ENCODE measurements at places on chromosomes 4 and X.

GRCh38 chrX:72621163-72621562, 48.5 kb upstream of the HDAC8 start:
- no peak for DNase-seq
- no peaks in the 10 kb centered on the region for H3K36me3 ChIP-seq
- H3K4me1 ChIP-seq, result no peaks in the 10 kb centered on the region
- no peaks in the 10 kb centered on the region for H3K27me3 ChIP-seq

DNA sequence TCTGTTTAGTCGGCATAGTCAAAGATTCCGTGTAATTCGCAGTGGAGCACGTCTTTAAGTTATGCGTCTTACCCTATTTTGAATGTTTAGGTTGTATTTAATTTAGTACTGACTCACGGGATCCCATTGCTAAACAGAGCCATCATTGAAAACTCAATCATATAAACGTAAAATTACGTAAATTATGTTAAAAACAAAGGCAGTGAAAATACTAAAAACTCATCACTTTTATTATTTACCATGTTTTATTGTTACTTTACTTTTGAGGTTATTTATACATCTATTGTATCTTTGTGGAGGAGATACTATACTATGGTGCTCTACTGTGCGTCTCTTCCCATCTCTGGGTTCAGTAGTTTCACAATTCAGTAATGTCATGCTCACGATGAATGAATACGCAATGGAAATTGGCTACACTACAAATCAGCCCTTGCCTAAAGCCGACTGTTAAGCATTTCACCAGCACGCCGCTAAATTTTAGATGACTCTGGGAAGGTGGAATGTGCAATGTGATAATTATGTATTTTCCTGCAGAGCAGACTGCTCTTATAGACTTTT, 944 bp downstream of the FUNDC2 start:
- no peaks in the 10 kb centered on the region for H3K27me3 ChIP-seq
- peak overlapping the region; percentile 77 for H3K4me3 ChIP-seq
- no peak for DNase-seq
- H3K4me1 ChIP-seq, result no peaks in the 10 kb centered on the region
- no peaks in the 10 kb centered on the region for H3K36me3 ChIP-seq

GRCh38 chrX:118346258-118347094, 570 bp downstream of the WDR44 start:
- H3K4me3 ChIP-seq, result peak overlapping the region; percentile 94
- H3K27ac ChIP-seq, result peak overlapping the region; percentile 89
- H3K36me3 ChIP-seq, result no peaks in the 10 kb centered on the region
- H3K4me1 ChIP-seq, result no peaks in the 10 kb centered on the region
- H3K27me3 ChIP-seq, result no peaks in the 10 kb centered on the region
- peak; percentile 24 for DNase-seq

DNA sequence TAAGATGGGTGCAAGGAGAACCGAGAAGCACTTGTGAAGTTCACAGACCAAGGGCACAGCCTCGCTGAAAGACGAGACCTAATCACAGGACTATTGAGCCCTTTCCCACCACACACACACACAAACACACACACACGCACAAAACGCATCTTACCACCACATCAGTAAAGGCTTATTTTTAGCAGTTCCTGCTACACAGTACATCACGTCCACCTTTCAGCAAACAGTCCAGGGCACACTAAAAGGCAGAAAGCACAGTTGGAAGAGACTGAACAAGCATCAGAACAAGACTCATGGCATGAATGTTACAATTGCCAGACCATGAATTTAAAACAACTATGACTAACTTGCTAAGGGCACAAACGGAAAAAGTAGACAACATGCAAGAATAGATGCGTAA, 83.6 kb upstream of the MAPK10 start:
- DNase-seq, result no peak
- peaks cover 1% of the 10 kb centered on the region for H3K4me1 ChIP-seq
- no peaks in the 10 kb centered on the region for H3K27me3 ChIP-seq
- no peaks in the 10 kb centered on the region for H3K36me3 ChIP-seq

DNA sequence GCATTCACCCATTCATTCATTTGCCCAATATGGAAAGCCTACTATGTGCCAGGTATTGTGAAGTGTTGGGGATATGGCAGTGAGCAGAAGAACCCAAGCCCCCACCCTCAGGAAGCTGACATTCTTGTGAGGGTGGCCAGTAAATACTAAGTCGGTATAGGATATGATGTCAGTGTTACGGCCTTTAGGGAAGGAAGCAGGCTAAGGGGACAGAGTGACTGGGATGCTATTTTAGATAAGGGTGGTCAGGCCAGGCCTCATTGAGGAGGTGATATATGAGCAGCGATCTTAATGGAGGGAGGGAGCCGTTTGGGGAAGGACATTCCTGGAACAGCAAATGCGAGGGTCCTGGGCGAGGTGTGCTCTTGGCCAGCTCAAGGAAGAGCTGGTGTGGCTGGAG, 2.0 kb downstream of the ATP6AP1 start:
- H3K36me3 ChIP-seq, result peaks cover 7% of the 10 kb centered on the region
- H3K27me3 ChIP-seq, result no peaks in the 10 kb centered on the region
- no peaks in the 10 kb centered on the region for H3K4me1 ChIP-seq
- no peak for DNase-seq

DNA sequence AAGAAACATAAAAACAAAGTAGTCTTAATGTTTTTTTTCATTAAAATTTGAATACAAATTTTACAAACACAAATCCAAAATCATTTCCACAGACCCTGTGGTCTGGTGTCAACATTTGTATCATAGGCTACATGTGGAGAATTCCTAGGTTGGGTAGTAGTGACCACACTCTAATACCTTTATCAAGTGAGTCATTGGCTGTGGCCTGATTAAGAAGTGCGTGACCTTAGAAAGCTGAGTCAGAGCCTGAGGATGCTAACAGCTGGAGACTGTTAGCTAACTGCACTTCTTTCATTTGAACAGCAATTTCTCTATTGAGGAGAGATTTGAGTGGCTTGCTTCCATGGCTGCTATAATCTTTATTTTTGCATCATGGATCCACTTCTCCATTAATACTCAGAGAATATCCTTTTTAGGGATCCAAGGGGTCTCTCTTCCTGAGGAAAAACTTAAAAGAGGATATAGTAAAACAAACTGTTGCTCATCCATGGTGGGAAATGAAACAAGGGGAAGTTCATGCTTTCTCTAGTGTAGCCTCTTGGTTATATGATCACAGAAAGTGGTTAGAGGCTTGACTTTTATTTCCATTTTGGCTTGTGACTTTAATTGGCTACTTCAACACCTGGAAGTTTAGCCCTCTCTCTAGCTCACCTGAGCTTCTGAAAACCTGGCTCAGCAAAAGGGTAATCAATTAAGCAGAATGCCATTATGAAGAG, 335.8 kb downstream of the PABPC4L start:
- H3K27ac ChIP-seq, result no peak overlapping the region
- H3K27me3 ChIP-seq, result no peaks in the 10 kb centered on the region
- H3K4me1 ChIP-seq, result no peaks in the 10 kb centered on the region
- DNase-seq, result peak; percentile 14
- H3K36me3 ChIP-seq, result no peaks in the 10 kb centered on the region

GRCh38 chr4:120536884-120537283, 385.6 kb downstream of the PRDM5 start:
- no peaks in the 10 kb centered on the region for H3K4me1 ChIP-seq
- H3K36me3 ChIP-seq, result no peaks in the 10 kb centered on the region
- H3K27me3 ChIP-seq, result no peaks in the 10 kb centered on the region
- DNase-seq, result no peak
- H3K27ac ChIP-seq, result no peak overlapping the region

GRCh38 chrX:15146515-15146914, 123.4 kb downstream of the ASB9 start:
- no peaks in the 10 kb centered on the region for H3K4me1 ChIP-seq
- H3K36me3 ChIP-seq, result no peaks in the 10 kb centered on the region
- no peak overlapping the region for H3K4me3 ChIP-seq
- H3K27ac ChIP-seq, result no peak overlapping the region
- DNase-seq, result no peak

DNA sequence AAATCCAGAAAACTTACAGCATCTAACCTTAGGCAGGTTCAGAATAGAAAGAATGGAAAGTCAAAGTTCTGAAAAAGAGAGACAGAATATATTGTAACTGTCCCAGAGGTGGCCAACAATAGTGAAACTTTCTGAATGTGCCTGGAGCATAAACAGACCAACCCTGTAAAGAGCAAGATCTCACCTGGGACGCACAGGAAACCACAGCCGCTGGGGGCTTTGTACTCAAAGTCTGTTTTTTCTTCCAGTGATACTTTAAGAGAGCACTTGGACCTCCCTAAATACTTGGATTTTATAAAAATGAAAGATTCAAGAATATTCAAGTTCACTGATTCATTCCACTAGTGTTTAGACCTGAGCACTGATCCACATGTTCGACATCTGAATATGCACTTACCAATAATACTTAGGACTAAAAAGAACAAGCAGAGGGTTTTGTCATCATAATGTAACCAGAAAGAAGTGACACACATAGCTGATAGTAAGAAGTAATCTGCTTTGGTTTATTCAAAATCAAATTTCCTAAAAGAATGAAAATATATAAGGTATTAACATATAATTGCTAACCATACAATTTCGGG, 35.3 kb downstream of the ARAP2 start:
- DNase-seq, result no peak
- H3K4me1 ChIP-seq, result peaks cover 4% of the 10 kb centered on the region
- no peak overlapping the region for H3K4me3 ChIP-seq
- H3K27me3 ChIP-seq, result no peaks in the 10 kb centered on the region
- H3K27ac ChIP-seq, result no peak overlapping the region
- no peaks in the 10 kb centered on the region for H3K36me3 ChIP-seq

DNA sequence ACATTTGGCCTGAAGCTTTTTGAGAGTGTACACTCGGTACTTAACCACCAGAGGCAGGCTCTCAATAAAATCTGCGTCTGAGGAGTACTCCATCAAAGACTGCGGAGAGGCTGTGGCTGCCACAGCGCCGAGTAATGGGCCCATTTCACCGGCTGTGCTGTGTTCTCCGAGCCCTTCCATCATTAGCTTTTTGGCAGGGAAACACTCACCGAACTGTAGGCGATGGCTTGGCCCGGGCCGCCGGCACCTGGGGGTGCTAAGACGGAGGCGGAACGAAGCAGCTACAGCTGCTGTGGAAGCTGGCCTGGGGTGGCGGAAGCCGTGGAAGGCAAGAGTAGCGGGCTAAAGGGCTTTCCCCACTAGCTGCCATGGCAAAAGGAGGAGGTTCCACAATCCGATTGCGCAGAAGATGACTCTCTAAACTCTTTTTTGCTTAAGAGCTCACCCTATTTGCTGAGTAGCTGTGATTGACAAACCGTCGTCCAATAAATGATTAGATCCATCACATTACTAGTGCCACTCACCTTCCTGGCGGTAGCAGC, 48.5 kb upstream of the PABPC1L2A start:
- no peak overlapping the region for H3K27ac ChIP-seq
- H3K27me3 ChIP-seq, result no peaks in the 10 kb centered on the region
- DNase-seq, result peak; percentile 8
- no peak overlapping the region for H3K4me3 ChIP-seq

- no peak overlapping the region for H3K27ac ChIP-seq
- H3K36me3 ChIP-seq, result no peaks in the 10 kb centered on the region
- H3K4me3 ChIP-seq, result no peak overlapping the region
- DNase-seq, result no peak
- H3K27me3 ChIP-seq, result no peaks in the 10 kb centered on the region
Observed at GRCh38 chrX:10747975-10748374, 127.6 kb upstream of the MID1 start.

DNA sequence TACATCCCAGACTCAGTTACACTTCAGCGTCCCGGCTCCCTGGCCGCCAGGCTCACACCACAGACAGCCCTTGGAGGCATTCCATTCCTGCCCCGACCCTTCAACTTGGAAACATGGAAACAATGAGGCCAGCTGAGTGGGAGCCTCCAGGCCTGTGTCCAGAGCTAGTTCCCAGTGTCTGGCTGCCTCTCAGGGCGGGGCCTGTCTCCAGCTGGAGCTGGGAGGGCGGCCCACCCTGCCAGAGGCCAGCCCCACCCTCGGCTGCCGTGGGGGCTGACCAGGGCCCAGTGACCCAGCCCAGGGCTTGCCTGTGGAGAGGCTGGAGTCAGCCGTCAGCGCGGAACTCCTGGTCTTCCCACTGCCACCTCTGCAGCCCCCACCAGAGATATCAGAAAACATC, 37.4 kb upstream of the SPON2 start:
- H3K36me3 ChIP-seq, result peaks cover 27% of the 10 kb centered on the region
- H3K27me3 ChIP-seq, result no peaks in the 10 kb centered on the region
- H3K4me3 ChIP-seq, result no peak overlapping the region

DNA sequence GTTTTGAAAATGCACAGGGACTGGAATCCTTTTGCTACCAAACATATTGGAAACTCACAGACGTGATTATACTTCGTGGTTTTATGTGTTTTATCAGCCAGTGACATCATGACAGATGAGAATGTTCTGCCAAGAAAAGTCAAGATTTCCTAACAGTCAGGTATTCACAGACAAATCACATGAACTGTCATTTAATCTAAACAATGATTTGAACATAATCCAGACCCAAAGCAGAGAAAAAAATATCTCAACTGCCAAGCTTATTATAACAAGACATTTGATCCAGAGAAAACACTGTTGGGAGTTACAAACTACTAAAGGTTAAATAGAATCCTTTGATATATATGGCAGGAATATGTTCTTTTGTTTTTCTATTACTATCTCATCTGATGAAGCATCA, 635.9 kb upstream of the FRG1 start:
- no peaks in the 10 kb centered on the region for H3K4me1 ChIP-seq
- no peak for DNase-seq
- no peaks in the 10 kb centered on the region for H3K36me3 ChIP-seq
- H3K4me3 ChIP-seq, result no peak overlapping the region
- no peak overlapping the region for H3K27ac ChIP-seq

- H3K27me3 ChIP-seq, result no peaks in the 10 kb centered on the region
- H3K36me3 ChIP-seq, result peaks cover under 1% of the 10 kb centered on the region
- DNase-seq, result no peak
- no peaks in the 10 kb centered on the region for H3K4me1 ChIP-seq
- no peak overlapping the region for H3K27ac ChIP-seq
Observed at GRCh38 chr4:34644579-34645115, 1599.7 kb downstream of the ARAP2 start.

DNA sequence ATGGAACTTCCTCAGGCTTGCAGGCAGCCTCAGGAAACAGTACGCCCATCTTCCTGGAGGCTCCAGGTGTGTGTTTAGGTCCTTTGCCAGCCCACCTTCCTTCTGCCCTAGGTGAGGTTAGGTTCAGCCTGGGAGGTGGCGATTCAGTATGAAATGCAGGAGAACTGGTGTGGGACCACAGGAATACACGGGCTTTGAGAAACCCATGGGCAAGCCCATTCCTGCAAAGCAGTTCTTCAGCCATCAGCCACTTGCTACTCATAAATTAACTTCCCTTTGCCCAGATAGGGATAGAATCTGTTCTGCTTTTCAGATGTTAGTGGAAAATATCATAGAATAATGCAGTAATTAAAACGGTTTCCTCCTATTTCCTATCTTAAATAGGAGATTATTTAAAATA, 32.2 kb downstream of the TBC1D14 start:
- no peak overlapping the region for H3K27ac ChIP-seq
- no peaks in the 10 kb centered on the region for H3K36me3 ChIP-seq
- DNase-seq, result no peak
- peaks cover 36% of the 10 kb centered on the region for H3K4me1 ChIP-seq
- H3K4me3 ChIP-seq, result no peak overlapping the region

DNA sequence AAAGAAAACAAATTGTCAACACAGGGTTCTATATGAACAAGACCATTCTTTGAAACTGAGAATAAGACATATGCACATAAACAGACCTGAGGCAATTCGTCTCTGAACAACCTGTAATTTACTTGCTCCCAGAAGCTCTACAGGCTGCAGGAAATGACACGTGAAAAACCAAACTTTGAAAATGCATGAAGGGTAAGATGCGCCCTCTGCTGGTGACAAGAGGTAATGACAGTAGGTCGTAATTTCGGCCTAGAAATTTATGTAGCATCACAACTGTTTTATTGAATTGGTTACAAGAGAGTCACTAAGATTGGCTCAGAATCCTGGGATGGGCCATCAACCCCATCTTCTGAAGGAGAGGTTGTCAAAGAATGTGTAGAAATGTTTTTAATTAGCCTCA, 276.5 kb downstream of the PPP4R3C start:
- no peaks in the 10 kb centered on the region for H3K4me1 ChIP-seq
- H3K27me3 ChIP-seq, result no peaks in the 10 kb centered on the region
- H3K27ac ChIP-seq, result no peak overlapping the region
- peak; percentile 6 for DNase-seq
- no peak overlapping the region for H3K4me3 ChIP-seq

Measured in neuronal stem cell (in vitro differentiated cells).